Activated CD8-positive, alpha-beta memory T cell treated with anti-CD3 and anti-CD28 coated beads, Interleukin-2, amount 10 ng/mL, durations not matched to agents 7 days and 5 days (primary cell): ENCODE measurements at places on chromosomes 4 and X. TPM values are rescaled to one million over a fixed set of nuclear protein-coding genes. Genes with fewer than 3 reads are reported as not detected.

GRCh38 chrX:65644621-65645289 is 22.7 kb upstream of the MSN start:
- no peak for DNase-seq

- DNase-seq = no peak
Measured at GRCh38 chrX:153853180-153853901, 23.0 kb upstream of the PDZD4 start.

Gene PRR32
- not detected for total RNA-seq

- DNase-seq = no peak
Measured at GRCh38 chrX:108362026-108362425, 76.2 kb downstream of the COL4A6 start.

Gene TLR3
- 3.7 TPM for total RNA-seq

Gene HSFX2
- total RNA-seq = 0.53 TPM

Gene CSN1S1
- not detected for total RNA-seq
